ENCODE measurements at places on chromosomes 2 and 18. TPM values are rescaled to one million over a fixed set of nuclear protein-coding genes. Genes with fewer than 3 reads are reported as not detected.

DNA sequence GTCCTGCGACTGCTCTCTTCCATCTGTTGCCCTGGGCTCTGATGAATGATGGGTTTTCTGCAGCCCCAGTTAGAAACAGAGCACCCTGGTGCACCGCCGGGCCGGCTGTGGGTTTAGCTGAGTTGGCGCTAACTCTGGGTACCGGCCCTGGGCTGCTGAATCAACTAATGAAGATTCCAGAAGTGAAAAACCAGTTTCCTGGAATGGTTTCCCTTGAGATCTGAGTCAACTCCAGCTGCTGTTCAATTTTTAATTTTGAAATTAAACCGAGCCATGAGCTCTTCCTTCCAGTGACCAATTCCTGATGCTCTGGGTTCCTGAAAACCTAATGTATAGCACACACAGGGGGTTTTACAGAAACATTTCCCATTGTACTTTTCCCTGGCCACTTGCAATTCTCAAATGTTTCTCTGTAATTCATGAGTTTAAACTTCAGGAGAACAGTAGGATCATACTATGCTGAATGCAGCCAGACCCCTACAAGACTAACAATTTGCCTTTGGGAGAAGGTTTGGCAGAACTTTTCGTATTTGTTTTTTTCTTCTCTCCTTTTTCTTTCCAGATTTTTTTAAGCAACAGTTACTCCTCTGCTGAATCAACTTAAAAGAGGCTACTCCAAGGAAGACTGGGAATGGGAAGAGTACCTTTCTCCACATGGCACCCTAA lies 5.5 kb downstream of the COL6A3 start:
- no peaks in the 10 kb centered on the region for H3K27me3 ChIP-seq
- no peak overlapping the region for H3K4me3 ChIP-seq
- no peaks in the 10 kb centered on the region for H3K4me1 ChIP-seq
- no peak for DNase-seq
- H3K36me3 ChIP-seq, result no peaks in the 10 kb centered on the region

- H3K27ac ChIP-seq, result peak overlapping the region; percentile 52
- no peaks in the 10 kb centered on the region for H3K27me3 ChIP-seq
- peak overlapping the region; percentile 84 for H3K4me3 ChIP-seq
- peaks cover 11% of the 10 kb centered on the region for H3K36me3 ChIP-seq
These were observed 358 bp downstream of the USP37 start for GRCh38 chr2:218567797-218568189.

DNA sequence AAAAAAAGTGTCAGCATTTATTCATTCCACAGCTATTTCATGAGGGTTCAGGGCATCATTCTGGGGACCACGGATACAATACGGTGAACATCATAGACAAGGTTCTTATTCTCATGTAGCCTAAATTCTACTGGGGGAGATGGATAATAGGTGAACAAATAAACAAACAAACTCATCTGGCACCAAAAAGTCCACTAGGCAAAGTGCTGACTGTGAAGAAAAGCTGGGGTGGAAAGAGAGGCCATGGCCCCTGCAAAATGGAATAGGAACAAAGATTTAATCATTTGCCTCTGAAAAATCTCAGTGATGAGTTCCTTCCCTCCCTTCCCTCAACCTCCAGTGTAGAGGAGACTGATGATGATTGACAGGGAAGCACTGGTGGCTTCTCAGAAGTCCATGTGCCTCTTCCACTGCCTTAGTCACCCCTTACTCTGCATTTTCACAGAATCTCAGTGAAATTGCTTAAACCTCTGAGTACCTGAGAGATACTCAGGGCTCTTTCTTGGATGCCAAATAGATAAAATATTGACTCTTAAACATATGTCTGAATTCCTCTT lies 69.3 kb upstream of the IL1R1 start:
- no peak overlapping the region for H3K27ac ChIP-seq
- H3K4me3 ChIP-seq, result no peak overlapping the region
- DNase-seq, result no peak

DNA sequence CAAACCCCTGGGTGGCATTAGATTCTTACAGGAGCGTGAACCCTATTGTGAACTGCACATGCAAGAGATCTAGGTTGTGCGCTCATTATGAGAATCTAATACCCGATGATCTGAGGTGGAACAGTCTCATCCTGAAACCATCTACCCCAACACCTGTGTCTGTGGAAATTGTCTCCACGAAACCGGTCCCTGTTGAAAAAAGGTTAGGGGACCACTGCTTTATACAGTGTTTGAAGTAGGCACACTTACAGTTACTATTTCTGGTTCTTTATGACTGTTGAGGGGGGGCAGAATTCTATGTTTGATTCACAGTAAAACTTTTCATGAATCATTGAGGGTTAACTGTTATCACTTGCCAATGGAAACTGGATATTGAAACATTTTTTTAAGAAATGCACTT lies 72.0 kb downstream of the RIF1 start:
- H3K27me3 ChIP-seq, result no peaks in the 10 kb centered on the region
- no peak overlapping the region for H3K4me3 ChIP-seq
- peaks cover 46% of the 10 kb centered on the region for H3K36me3 ChIP-seq
- no peak for DNase-seq
- no peak overlapping the region for H3K27ac ChIP-seq
- H3K4me1 ChIP-seq, result 0 out of 2 replicates have a peak, but pooled peaks cover 3% of the 10 kb centered on the region

DNA sequence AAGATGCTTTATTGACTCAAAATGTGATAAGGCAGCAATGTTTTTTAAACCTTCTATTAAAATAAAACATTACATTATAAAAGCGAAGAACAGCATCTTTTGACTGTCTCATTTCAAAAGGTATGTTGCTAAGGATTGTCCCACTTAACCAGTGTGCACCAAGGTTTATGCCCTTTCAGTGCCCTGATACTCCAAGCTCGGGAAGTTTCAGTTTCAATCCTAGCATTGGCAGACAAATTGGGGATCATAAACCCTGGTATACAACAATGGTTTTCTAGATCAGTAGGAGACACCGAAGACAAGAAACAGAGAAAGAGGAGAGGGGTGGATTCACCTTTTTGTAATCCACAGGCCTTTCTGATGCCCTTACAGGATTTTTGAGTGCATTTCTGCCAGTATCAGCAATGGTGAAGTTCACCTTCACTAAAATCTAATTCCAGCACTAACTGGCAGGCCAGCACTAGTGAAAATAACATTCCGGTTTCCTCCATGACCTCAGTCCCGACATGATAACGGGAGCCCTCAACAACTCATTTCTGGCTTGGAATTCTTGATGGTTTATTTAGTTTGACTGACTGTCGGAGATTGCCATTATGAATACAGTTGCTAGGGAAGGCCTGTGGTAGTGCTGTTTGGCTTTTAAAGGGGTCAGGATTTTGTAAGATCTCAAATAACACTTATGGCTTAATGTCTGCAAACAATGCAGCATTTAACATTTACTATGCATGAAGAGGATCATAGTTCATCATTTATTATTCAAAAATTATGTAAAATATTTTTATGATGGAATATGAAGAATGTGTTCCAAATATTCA lies 33.3 kb upstream of the FIGN start:
- DNase-seq, result no peak
- H3K27me3 ChIP-seq, result no peaks in the 10 kb centered on the region
- H3K27ac ChIP-seq, result no peak overlapping the region
- H3K4me1 ChIP-seq, result peaks cover 26% of the 10 kb centered on the region
- H3K36me3 ChIP-seq, result no peaks in the 10 kb centered on the region
- H3K4me3 ChIP-seq, result no peak overlapping the region

DNA sequence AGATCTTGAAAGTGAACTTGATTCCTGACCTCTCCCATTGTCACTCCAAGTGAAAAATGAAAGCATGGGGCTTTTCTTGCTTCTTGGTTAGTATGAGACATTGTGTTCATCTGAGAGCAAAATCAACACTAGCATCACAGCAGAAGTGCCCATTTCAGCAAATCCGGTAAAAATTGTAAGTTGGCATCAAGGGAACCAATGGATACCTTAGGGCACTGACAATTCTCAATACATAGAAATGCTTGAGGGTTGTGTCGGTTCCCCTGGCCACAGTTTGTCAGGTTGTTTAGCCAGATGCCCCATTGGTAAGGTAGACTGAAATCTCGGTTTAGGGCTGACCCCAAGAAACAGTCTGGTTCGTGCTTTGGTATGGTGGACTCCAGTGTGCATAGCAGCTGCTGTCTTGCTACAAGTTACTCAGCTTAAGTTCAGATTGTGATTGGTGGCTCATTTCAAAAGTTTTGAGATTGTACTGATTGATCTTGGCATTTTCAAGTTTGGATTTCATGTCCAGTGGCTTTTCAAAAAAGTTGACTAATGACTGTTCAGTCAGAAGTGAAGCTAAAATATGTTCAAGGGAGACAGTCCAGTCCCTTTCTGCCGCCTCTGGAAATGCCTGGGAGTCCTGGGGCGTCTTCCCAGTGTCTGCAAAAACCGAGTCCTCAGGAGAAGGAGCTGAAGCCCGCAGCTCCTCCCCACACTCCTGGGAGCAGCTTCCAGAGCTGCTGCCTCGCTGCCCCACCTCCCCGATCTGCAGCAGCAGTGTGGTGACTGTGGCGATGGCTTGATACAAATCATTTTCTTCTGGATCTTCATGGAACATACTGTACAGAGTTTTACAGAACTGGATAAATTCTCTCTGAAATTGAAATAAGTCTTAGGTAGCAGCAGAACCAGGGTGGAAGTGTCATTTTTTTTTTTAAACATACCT lies 5.6 kb downstream of the RPL31 start:
- no peaks in the 10 kb centered on the region for H3K27me3 ChIP-seq
- H3K27ac ChIP-seq, result no peak overlapping the region
- H3K4me3 ChIP-seq, result no peak overlapping the region
- DNase-seq, result no peak
- H3K36me3 ChIP-seq, result peaks cover 69% of the 10 kb centered on the region

Gene SELENOI
- total RNA-seq, result 22.0 TPM

Gene ADD2
- 16.0 TPM for total RNA-seq

Gene FOXI3
- total RNA-seq, result not detected

Gene RAB6C
- not detected for total RNA-seq

Gene DHX57
- 16.6 TPM for total RNA-seq

Gene RTP5
- not detected for total RNA-seq
